ENCODE measurements at places on chromosomes 6 and 20.

DNA sequence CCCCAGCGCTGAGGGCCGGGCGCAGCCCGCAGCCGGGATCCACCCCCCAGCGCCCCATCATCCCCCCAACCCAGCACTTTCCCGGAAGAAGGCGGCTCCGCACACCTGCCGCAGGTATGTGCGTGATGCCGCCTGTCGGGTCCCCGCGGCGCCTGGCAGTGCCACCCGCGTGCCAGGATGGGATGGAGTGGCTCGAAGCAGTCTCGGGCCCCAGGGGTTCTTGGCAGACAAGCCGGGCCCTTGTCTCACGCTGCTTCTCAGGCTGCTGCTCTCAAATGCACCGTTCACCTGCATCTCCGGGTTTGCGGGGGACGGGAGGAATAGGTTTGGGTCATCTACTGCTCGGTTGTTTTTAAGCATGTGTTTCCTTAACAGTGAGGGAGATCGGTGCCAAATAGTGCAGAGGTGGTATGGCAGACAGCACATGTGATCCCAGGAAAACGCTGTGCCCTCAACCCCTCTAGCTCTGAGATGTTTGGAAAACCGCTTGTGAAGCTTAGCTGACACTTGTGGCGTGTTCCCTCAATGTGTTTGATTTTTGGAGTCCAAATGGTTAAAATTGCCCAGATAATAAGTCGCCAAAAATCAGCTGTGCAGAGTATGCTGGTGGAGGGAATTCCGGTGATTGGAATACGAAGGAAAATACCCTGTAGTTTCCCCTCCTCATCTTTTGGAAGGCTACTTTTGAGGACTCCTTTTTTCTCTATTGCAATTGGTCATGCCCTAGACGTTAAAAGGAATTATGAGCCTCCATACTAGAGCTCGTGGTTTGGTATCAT lies 926 bp downstream of the MYLIP start:
- DNase-seq = no peak

DNA sequence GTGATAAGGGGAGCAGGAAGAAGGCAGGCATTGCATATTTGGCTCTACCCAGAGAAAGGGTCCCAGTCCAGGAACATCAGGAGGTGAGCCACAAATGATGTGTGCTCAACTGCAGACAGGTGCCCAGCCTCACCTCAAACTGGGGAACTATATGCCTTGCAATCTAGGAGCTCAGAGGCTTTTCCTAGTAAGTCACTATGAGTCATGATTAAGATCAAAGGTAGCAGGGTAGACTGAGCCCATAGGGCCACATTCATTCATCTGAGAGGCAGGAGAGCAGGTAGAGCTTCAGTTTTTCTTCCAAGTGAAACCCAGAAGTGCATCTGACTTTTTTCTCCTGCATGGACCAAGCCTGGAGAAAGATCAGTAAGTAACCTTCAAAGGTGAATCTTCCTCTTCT lies 31.3 kb downstream of the MARCKS start:
- DNase-seq = no peak

GRCh38 chr6:128276311-128276710 lies 244.1 kb downstream of the PTPRK start:
- DNase-seq = no peak

DNA sequence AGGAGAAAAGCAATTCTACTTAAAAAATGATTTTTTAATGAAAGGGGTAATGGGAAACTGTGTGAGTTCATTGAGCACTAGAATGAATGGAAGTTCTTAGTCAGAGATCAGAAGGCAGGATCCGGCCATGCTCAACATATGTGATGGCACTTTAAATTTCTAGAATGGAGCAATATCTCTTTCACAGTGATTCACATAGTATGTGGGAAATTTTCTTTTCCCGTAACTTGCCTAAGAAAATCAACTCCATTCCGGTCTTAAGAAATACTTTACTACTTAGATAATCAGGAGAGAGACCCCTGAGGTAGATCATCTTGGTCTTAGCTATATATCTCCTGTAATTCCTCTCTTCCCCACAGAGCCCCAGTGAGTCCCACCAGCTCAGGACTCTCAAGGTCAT lies 131.8 kb downstream of the SCML4 start:
- peak; percentile 42 for DNase-seq

GRCh38 chr20:53080687-53080962 lies 108.5 kb downstream of the TSHZ2 start:
- DNase-seq = no peak

- no peak for DNase-seq
Observed at GRCh38 chr6:39776581-39776980, 15.6 kb upstream of the DAAM2 start.

- DNase-seq = peak; percentile 47
Observed at GRCh38 chr6:116145803-116146675, 20.1 kb upstream of the COL10A1 start.

GRCh38 chr6:106141441-106142237 lies 55.5 kb downstream of the PRDM1 start:
- peak; percentile 88 for DNase-seq

GRCh38 chr20:46870041-46870440 lies 24.6 kb upstream of the EYA2 start:
- DNase-seq = no peak

DNA sequence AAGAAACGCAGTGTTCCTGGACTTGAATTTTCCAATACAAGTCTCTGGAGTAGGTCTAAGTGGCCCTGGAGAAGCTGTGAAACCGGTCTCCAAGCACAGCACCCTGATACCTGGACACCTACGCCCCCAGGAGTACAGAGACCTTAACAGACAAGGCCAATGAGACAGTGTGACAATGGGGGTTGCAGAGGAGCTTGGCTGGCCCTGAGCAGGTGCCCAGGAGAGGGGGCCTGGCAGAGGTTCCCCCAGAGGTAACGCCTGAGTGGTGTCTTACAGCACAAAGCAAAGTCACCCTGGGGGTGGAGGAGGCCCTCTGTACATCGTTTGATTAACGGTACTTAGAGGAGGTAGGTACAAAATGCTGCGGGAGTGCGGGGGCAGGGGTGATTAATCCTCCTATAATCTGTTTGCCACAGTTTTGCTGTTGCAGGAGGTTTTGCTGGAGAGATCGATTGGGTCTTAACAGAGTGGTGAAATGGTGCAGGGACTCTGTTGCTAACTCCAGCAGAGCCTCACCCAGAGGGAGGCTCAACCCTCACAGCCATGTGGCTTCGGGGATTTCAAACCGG lies 37.3 kb upstream of the APCDD1L start:
- DNase-seq = no peak

DNA sequence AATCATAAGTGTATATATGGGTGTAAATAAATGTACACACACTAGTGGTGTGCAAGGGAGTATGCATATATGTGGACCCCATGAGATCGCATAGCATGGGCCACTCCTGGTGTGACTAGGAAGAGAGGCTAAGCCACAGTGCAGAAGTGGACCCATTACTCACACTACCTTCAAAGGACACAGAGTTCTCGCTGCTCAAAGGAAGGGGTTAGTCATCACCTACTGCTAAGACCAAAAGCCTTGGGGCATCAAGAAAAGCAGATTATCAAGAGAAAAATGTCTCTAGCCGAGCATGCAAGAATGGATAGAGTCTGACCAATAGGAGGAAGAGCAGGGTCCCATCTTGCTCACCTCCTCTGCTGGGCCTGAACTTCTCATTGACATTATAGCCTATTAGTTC lies 195.5 kb downstream of the MAFB start:
- peak; percentile 9 for DNase-seq

GRCh38 chr6:106194949-106195921 lies 109.1 kb downstream of the PRDM1 start:
- peak; percentile 66 for DNase-seq

DNA sequence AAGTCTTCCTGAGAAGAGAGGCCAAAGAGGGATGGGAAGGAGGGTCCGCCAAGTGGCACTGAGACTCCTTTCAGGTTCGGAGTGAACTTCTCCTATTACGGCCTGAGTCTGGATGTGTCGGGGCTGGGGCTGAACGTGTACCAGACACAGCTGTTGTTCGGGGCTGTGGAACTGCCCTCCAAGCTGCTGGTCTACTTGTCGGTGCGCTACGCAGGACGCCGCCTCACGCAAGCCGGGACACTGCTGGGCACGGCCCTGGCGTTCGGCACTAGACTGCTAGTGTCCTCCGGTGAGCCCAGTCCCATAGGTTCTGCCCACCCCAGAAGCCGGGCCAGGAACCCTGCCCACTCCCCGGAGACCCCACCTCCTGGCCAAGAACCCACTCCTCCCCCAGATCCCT lies 4.1 kb downstream of the SLC22A7 start:
- no peak for DNase-seq

GRCh38 chr6:123415844-123416468 lies 220.8 kb downstream of the TRDN start:
- DNase-seq = peak; percentile 27

- DNase-seq = no peak
Observed at GRCh38 chr20:51262240-51262639, 239.3 kb upstream of the KCNG1 start.

DNA sequence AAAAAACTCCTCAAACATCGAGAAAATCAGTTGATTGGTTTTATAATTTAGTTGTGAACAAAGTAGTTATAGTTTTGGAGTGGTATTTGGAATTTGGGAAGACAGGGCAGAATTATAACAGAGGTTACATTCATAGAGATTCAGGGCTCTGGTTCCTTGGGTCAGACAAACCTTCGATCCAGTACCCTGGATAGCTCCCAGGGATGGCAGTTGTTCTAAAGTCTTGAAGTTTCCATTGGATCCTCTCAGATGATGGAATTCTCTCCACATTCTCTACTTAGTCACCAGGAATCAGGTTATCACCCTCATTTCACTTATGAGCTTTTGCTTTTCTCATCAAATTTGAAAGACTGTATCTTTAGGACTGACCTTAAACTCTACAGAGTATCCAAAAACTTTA lies 285.1 kb downstream of the CENPW start:
- DNase-seq = peak; percentile 16

GRCh38 chr6:87364602-87365252 lies 20.1 kb downstream of the C6orf163 start:
- DNase-seq = no peak

GRCh38 chr6:73983367-73983766 lies 287.4 kb downstream of the CD109 start:
- peak; percentile 40 for DNase-seq

- DNase-seq = no peak
Observed at GRCh38 chr6:135250234-135250633, 69.1 kb downstream of the MYB start.

DNA sequence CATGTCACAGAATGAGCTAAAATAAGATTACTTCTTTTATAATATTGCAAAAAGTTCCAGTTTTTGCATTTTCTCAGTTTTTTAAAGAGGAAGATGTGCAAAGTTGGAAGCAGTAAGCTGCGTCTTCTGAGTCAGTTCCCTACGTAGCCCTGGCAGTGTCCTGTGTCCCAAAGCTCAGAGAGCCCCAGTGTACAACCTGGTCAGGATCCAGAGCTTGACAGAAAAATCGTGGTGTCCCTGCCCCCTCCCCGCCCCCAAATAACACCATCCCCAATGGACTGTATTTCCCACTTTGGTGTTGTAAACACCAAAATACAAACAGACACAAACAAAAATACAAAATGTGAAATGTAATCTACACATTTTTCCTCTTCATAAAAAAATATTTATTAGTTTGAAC lies 4.6 kb downstream of the SLC2A4RG start:
- no peak for DNase-seq

DNA sequence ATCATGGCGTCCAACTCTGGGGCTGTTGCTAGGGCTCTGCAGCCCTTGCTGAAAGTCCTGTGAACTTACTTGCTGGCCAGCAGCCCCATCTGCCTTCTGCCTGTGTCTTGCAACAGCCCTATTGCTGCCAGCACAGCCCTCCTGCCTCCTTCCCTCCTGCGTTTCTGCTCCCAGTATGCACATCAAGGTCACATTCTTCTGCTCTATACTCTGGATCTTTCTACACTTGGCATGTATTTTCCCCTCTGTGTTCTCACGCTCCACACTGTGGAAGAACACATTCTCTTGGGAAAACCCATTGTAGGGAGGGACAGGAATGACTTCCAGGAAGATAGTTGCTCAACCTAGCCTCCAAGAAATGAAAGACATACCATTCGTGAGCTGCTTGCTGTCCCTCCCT lies 80.9 kb upstream of the PHACTR2 start:
- peak; percentile 14 for DNase-seq

DNA sequence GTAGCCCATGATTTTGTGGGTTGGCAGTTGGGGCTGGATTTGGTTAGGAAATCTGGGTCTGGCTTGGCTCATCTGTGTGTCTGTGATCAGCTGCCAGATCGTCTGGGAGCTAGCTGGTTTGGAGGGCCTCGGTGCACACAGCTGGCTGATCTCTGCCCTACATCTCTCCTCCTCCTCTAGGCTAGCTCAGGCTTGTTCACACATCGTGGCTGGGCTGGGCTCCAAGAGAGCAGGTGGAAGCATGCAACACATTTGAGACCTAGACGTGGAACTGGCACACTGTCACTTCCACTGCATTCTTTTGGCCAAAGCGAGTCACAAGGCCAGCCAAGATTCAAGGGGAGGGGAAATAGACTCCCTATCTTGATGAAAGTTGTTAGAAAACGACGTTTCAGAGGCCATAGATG lies 15.9 kb downstream of the NDUFAF5 start:
- DNase-seq = peak; percentile 93

- no peak for DNase-seq
Observed at GRCh38 chr6:25351485-25351884, 72.3 kb downstream of the CARMIL1 start.

DNA sequence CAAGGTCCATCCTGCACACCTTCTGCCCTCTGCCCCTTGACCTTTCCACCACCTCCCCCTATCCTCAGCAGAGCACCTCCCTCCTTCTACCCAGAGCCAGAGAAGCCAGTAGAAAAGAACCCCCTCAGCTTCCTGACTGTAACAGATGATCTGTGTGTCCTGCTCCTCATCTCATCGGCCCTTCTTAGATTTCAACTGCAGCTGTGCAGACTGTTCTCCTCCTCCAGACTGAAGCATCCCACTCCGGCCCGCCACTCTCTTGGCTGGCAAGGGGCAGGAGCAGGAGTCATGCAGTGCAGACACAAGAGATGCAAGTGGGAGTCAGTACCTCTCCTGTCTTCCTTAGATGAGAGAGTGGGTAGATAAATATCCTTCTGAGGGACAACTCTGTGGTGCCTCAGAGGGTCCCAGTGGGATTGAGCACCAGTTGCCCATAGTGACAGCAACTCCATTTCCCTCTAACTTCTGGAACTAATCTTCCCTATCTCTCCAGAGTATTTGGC lies 163.5 kb upstream of the MLN start:
- DNase-seq = no peak

DNA sequence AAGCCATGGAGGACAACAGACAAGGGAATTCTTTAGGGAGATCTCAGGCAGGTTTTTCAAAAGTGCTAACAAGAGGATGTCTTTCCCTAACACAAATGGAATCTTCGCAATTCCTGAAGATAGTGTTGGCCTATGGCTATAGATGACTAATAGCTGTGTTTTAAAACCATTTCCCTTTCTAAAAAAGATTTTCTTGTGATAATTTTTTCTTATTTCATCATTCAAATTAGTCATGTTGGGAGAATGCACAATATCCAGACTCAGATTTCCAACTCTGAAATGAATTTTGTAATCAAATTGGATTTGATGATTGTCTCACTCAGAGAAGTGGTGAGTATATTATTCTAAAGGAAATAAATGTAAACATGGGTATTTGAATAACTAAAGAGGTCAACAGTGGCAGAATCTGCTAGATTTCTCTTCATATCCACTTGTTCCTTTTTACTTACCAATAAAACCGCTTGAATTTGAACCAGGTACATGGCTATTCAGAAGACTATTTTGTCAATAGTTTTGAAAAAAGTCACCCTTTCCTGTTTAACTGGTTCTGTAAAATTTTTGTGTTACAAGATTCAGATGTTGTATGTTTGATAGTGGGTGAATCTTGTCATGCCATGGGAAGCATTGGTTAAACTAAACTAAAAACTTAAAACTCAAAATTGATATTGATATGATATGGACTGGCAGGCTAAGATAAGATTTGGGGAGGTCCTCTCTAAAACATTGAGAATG lies 1223.7 kb upstream of the EYS start:
- DNase-seq = peak; percentile 59

GRCh38 chr6:161412795-161413194 lies 138.9 kb upstream of the AGPAT4 start:
- DNase-seq = no peak

Measured in astrocyte (in vitro differentiated cells and primary cell).